ENCODE measurements at places on chromosomes 16 and 17.

DNA sequence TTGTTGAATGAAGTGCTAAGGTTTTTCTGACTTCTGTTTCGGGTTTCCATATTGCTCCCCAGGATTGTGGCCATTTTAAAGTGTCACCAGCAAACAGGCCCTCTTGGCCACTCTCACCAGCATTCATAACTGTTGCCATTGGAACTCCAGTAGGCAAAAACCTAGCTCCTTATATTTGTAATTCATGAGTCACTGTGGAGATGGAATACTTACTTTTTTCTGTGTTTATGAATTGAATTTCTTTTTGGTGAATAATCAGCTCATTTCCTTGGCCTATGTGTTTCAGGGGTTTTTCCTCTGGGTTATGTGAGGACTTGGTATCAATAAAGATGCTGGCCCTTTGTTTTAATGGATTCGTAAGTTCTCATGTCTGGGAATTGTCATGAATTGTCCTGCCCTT is 255.1 kb downstream of the SNX29 start:
- DNase-seq = no peak

GRCh38 chr16:10501016-10501607 is 79.3 kb downstream of the EMP2 start:
- no peak for DNase-seq

GRCh38 chr16:20814784-20815183 is 8.5 kb downstream of the REXO5 start:
- no peak for DNase-seq

DNA sequence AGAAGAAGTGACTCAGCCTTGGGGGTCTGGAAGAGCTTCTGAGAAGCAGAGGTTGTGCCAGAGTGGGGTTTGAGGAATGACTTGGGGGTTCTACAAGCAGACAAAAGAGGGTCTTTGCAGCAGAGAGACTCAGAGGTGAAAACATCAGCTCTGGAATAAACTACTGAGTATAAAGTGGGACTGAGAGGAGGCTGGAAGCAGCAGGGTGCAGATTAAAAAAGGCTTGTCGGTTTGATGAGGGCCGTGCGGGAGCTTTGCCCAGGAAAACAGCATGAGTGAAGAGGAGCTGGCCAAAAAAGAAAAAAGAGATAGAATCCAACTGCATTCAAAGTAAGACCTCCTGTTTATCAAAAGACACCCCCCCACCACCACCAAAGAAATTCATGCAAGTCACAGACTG is 13.1 kb upstream of the ACE start:
- DNase-seq = no peak

- no peak for DNase-seq
Observed at GRCh38 chr17:28484296-28484695, 10.9 kb downstream of the SLC13A2 start.

GRCh38 chr17:40551091-40551878 is 14.0 kb downstream of the CCR7 start:
- no peak for DNase-seq

Data from AML-193 (cell line).